ENCODE measurements at places on chromosomes 12 and 14.

DNA sequence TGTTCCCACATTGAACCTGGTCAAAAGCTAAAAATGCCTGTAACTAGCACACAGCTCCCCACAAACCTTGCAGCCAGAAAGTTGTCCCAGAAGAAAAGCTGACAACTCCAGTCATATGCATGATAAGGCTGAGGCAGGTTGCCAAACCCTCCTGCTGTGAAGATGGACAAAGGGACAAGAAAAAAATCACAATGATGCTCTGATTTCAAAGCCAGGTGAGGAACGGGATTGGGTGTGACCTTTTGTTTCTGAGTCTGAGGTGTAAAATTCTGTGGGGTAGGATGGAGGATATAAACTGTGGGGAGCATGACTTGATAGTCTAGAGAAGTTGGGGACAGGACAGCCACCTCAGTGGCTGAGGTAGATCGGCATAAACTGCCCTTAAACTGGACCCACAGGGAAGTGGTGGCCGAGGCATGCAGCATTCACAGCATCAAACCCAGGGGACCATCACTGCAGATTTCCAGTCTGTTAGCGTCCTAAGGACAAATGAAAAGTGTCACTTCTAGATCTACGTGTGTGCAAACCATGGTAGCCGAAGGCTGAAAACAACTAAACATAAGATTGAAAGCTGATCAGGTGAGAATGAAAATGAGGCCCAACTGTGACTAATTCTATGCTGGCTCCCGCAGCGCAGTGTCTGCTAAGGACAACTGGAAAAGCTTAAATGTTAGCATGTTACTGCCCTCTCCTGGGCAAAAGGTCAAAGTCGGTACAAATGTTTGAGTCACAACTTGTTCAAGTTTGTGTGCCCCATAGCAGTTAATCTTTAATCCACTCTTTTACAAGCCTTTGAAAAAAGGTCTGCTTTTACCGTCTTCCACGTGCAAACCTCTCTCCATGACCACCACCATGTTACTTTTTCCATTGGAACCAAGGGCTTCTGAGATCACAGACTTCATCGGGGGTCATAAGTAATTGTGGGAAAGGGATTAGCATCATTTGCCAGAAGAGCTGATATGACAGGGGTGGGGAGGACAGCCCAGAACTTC, 39.8 kb downstream of the GRIN2B start:
- peak; percentile 82 for DNase-seq

DNA sequence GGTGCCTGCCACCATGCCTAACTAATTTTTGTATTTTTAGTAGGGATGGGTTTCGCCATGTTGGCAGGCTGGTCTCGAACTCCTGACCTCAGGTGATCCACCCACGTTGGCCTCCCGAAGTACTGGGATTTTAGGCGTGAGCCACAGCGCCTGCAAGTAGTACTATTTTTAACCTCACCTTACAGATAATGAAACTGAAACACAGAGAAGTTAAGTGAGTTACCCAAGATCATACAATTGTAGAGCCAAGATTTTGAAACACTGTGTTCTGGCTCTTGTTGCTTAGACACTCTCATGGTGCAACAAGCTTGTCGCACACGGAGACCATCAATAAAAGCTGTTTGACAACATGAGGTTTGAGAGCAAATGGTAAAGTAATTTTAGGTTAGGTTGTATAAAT, 159.1 kb upstream of the LMNTD1 start:
- DNase-seq, result no peak

GRCh38 chr12:77938301-77938700, 107.6 kb downstream of the NAV3 start:
- no peak for DNase-seq

DNA sequence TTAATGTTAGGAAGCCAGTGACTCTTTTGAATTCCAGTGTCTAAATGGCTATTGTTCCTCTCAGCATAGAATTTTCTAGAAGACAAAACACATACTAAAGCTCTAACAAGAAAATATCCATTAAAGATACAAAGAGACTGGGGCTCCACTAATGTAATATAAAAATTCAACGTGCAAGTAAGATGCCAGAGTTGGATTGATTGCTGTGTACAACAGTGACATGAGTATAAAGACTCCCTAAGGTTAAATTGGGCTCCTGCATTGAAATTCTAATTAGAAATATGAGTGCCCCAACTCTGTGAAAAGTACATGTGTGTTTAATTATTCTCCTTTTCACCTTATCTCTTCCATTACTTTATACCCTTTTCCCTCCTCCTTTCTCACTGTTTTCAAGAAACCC, 253.6 kb upstream of the G2E3 start:
- no peak for DNase-seq

DNA sequence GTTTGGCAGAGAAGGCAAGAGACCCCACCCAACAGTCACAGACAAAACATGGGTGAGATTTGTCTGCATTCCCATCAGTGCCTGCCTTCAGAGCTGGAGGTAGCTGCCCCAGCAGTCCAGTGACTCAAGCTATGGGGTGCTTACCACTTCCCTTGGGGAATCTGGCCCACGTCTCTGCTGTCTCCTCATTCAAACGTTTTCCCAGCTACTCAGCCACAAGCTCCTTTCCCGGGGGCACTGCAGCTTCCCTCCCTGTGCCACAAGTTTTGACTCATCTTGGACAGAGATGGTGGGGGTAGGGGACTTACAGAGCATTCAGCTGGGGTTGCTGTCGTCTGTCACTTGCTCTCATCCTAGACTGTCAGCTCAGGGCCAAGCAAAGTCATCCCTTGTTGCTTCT, 66.6 kb downstream of the FBXL14 start:
- no peak for DNase-seq

- DNase-seq, result no peak
Measured at GRCh38 chr14:96368534-96368933, 5.2 kb downstream of the GSKIP start.

DNA sequence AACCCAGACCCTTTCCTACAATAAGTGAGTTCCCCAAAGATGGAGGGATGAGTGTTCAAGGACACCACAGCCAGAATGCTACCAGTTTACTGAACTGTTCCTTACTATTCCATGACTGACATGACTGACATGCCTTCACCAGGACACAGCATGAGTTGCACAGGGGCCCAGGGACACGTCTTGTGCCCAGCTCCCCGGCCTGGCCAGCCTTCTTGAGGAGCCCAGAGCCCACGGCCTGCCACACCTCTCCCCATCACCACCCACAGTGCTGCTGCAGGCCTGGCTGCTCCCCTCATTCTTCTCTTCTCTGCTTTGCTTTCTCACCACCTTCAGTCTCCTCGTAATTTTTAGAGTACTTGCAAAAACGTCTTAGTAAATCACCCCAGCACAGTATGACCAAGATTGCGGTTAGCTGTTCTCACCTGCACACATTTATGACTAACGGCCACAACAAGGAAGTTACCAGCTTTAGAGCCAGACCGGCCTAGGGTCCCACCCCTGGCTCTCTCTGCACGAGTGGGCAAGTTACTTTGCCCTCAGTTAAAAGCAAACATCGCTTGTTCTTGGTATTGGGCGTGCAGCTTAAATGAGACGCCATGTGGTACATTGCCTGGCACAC, 18.5 kb downstream of the PPP2R5E start:
- no peak for DNase-seq
